ENCODE measurements at places on chromosomes 12 and 14. TPM values are rescaled to one million over a fixed set of nuclear protein-coding genes. Genes with fewer than 3 reads are reported as not detected.

Gene SMOC1
- 12.2 TPM for total RNA-seq

Gene CTSG
- not detected for total RNA-seq

- DNase-seq, result no peak
Observed at GRCh38 chr12:65656891-65657351, 167.4 kb upstream of the HMGA2 start.

Gene CD9
- total RNA-seq, result 26.5 TPM

DNA sequence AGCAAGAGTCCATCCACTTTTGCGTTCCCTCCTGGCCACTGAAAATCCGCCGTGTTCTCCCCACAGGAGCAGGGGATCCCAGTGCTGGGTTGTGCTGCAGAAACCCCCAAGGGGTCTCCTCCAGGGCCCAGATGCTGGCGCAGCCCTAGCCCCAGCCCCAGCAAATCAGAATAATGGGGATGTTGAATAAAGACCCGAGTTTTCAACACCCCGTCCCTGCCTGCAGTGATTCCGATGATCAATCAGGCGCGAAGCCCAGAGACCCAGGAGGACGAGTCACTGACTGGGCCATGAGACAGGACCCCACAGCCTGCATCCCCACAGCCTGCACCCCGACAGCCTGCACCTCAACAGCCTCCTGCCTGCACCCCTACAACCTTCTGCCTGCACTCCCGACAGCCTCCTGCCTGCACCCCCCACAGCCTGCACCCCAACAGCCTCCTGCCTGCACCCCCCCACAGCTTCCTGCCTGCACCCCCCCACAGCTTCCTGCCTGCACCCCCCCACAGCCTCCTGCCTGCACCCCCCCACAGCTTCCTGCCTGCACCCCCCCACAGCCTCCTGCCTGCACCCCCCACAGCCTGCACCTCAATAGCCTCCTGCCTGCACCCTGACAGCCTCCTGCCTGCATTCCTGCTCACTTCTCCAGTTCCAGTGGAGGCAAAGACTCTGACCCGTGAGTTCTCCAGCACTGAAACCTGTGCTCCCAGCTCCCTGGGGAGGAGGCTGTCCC is 37.2 kb downstream of the TNFAIP2 start:
- DNase-seq, result no peak

DNA sequence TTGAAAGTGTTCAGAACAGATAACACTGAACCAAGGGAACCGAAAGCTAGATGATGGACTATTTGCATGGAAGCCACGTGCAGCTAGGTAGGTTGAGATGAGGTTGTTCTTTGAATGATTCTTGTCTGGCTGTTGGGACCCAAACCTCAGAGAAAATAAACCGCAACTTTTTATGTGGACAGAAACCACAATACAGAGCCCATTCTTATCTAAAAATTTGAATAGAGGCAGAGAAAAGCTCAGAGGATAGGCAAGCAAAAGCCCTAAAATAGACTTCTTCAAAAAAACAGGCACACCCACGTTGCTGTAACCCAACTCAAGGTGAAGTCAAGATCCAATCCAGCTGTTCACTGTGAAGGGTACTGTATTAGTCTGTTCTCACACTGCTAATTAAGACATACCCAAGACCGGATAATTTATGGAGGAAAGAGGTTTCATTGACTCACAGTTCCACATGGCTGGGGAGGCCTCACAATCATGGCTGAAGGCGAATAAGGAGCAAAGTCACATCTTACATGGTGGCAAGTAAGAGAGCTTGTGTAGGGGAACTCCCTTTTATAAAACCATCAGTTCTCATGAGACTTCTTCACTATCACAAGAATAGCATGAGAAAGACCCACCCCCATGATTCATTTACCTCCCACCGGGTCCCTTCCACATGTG is 353.8 kb downstream of the AACS start:
- DNase-seq, result no peak

Gene NIN
- total RNA-seq, result 44.4 TPM

DNA sequence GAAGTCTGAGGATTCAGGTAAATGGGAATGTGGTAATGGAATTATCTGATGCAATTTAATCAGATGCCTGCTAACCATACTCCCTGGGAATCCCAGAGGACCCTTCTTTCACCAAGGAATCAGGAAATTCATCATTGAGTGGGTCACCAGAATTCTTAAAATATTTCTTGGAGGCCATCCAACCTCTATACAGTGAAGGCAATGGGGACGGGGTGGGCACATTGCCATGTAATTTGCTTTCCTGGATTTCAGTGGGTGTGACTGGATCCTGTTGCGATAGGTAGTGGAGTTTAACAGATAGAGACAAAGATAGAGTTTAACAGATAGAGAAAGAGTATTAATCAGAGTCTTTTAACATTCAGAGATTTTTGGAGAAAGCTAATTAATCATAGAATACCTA is 394.4 kb downstream of the DAD1 start:
- no peak for DNase-seq

DNA sequence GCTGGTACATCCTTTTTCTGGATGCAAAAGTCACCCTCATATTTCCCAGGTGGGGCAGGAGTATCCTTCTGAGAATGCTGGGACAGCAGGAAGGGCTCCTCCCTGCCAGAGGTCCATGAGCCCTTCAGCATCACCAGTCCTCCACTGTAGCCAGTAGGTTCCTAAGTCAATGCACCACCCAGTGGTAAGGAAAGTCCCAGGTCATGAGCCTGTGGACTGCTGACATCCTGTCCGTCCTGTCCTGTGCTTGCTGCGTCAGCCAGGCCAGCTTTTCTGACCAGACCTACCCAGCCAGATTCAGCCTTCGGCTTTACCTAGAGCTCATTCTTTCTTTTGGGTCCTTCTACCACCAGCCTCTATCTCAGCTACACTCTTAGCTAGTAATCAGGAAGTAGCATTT is 23.0 kb upstream of the ACTN1 start:
- no peak for DNase-seq

Gene VIPAS39
- total RNA-seq, result 35.5 TPM

Gene SYT10
- 6.9 TPM for total RNA-seq

- DNase-seq, result no peak
Observed at GRCh38 chr14:30340495-30340894, 218.5 kb upstream of the G2E3 start.

DNA sequence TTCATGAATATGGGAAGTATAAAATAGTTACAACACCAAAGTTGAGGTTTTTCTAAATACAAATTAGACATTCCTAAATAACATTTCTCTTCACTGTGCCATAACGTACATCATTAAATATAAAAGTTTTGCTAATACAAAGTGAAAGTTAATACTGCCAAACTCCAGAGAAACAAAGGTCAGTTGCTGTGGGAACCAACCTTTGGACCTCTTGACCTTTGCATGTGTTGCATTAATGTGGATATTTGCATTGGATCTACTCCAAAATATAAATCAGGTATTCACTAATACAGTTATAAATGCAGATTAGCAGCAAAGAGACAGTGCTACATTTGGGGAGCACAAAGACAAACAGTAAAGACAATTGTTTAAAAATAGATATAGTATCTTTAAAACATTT is 366.0 kb upstream of the USP15 start:
- no peak for DNase-seq

GRCh38 chr12:71164568-71165197 is 6.9 kb upstream of the TSPAN8 start:
- no peak for DNase-seq

- no peak for DNase-seq
Observed at GRCh38 chr14:101032433-101032832, 128.9 kb upstream of the RTL1 start.

Gene PLCZ1
- total RNA-seq, result not detected

Gene RD3L
- total RNA-seq, result not detected

GRCh38 chr12:117042862-117043261 is 56.4 kb downstream of the TESC start:
- DNase-seq, result no peak

Gene MSI1
- total RNA-seq, result 6.9 TPM

DNA sequence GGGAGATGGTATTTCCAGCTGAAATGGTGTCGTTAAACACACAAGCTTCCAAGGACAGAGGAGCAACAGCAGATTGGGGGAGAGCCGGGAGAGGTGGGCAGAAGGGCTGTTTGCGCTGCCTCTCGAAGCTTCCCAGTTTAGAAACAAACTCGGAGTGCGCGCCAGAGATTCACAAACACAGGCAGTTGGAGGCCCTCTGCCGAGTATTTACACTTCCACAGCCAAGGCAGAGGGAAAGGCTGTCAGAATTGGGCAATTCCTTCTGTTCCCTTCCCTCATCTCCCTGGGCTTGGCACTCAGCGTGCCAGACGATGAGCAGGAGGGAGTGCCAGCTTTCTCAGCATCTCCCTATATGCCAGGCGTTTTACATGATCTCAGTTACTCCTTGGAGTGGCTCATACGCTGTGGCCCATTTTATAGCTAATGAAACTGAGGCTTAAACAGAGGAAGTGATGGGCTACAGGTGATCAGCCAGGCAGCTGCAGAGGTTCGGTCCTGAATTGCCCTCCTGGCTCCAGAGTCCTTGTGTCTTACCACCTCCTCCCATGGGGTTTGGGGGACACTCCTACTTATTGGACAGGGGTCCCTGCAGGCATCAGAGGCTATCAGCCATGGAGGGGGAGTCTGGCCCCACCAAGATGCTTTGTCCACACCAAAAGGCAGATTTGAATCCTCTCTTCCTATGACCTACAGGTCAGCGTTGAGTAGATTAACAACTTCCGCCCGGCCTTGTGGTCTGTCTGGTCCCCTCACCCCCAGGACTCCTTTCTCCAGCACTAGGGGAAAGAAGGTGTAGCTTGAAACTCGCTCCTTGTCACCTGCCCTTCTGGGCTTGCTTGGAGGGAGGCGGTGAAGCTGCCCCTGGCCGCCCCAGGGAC is 3.1 kb downstream of the FAM222A start:
- DNase-seq, result peak; percentile 55

DNA sequence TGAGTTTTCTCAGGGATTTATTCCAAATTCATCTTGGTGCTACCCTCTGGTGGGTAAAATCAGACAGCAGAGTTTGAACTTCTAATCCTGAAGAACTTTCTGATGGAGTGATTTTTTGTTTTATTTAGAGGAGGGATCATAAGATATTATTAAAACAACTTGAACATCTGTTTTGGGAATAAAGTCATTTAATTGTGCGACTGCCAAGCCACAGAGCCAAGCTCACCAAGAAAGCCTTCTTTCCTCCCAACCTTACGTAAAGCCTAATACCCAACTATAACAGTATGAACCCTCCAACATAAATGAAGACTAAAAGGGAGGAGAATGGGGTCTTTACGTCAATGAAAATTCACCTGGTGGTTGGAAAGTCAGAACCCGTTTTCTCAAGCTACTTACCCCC is 205.5 kb upstream of the IGF1 start:
- no peak for DNase-seq

- DNase-seq, result no peak
Observed at GRCh38 chr12:95368931-95369330, 105.0 kb upstream of the METAP2 start.

DNA sequence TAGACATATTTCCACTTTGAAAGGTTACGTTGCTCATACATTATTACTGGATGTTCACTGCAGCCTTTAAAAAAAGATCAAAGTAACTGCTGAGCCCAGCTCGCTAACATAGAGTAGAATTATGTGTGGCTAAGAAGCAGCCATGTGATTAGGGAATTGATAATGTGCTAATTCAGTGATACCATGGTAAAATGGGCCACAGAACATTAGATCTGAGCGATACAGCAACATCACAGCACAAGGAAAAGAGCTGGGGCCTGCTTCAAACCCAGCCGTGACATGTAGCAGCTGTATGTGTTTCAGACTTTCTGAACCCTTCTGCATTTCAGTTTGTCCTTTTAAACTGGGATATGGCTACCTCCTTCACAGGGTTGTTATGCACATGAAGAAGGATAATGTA is 92.3 kb upstream of the LMNTD1 start:
- no peak for DNase-seq

DNA sequence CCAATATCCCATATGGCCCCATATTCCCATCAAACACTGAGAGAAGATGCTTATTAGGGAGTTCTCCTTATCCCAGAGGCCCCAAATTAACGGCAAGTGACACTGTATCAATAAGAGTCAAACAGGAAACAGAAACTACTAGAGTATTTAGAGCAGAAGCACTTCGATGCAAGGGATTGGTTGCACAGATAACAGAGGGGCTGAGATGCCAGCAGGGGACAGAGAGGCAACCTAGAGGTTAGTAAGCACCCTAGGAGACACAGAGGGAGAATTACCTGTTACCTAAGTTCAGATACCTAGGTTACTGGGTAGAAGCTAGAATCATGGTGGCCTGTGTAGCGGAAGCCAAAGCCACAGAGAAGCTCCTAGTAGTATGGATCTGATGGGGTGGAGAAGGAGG is 2.9 kb downstream of the HEBP1 start:
- DNase-seq, result no peak

Gene AVPR1A
- 14.3 TPM for total RNA-seq

Gene LRP1-AS
- total RNA-seq, result not detected

- no peak for DNase-seq
Observed at GRCh38 chr12:39553476-39553875, 66.1 kb downstream of the ABCD2 start.

GRCh38 chr14:62691647-62692489 is 353.4 kb downstream of the KCNH5 start:
- DNase-seq, result no peak

DNA sequence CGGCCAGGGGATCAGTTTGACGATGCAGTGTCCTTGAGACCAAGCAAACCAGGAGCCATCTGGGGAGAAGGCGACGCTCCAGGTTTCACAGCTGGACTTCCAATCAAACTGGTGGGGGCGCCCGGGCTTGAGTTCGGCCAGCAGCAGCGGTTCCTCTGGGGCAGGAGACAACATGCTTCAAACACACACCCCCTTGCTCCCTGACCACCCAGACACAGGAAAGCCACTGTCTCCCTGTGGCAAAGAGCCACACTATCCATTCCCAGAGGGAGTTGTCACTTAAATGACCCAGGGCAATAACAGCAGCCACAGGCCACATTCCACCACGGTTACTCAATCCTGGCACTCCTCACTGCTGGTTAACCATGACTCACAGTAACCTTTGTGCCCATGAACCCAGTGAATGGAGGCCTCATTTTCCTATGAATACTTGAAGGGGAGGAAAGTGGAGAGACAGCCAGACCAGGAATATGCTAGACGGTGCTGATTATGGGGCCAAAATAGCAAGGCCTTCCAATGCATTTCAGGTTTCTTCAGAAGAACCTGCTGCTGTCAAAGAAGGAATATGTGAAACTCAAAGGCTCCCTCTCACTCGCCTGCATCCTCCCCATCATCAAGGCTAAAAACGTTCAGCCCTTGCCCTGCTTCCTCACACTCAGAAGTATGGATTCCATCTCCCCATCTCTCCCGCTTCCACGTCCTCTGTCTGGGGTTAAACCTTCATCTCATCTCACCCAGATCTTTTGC is 8.5 kb downstream of the WSB2 start:
- DNase-seq, result peak; percentile 56

Gene PRR4
- 1.2 TPM for total RNA-seq

- no peak for DNase-seq
Observed at GRCh38 chr12:81888961-81889360, 129.8 kb upstream of the PPFIA2 start.

- no peak for DNase-seq
Observed at GRCh38 chr14:67392123-67392522, 19.8 kb downstream of the PLEK2 start.

GRCh38 chr12:108495054-108495453 is 20.0 kb upstream of the FICD start:
- no peak for DNase-seq

All from frontal cortex (tissue), 4 donors.